ENCODE measurements at places on chromosomes 4 and X.

- DNase-seq: peak; percentile 75
Measured at GRCh38 chr4:94827481-94828110, 69.8 kb downstream of the BMPR1B start.

GRCh38 chr4:122542411-122543236, 78.2 kb downstream of the IL21 start:
- DNase-seq: peak; percentile 73

- DNase-seq: peak; percentile 17
Measured at GRCh38 chrX:119692191-119693039, 553 bp downstream of the SEPTIN6 start.

GRCh38 chr4:26299254-26299882, 21.4 kb upstream of the RBPJ start:
- DNase-seq: no peak

GRCh38 chr4:81482326-81482725, 10.6 kb upstream of the RASGEF1B start:
- DNase-seq: no peak

DNA sequence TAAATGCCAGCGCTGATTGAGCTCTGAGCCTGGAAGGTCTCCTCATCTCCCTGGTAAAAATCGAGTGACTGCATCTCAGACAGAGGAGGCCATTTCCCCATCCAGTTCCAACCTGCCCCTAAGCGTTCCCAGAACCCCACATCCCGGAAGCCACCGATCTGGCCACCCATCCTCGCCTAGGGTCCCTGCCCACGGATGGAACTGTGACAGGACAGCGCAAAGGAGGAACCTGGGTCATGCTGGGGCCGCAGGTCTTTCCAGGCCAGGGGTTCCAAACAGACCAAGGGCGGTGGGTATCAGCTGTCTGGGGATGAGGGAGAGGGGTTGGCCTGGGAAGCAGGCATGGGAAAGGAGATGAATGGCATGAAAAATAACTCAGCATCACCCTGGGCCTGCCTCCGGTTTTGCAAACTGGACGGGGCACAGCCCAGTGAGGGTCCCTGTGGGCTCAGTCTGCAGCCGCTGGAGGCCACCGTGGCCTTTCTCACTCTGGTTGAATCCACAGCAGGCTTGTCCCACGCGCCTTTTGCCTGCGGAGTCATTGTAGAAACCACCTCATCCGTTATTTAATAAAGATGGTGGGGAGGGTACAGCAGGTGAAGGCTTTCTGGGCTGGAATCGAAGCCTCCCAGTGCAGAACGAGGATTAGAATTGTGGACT, 49.1 kb downstream of the ABLIM2 start:
- DNase-seq: no peak

DNA sequence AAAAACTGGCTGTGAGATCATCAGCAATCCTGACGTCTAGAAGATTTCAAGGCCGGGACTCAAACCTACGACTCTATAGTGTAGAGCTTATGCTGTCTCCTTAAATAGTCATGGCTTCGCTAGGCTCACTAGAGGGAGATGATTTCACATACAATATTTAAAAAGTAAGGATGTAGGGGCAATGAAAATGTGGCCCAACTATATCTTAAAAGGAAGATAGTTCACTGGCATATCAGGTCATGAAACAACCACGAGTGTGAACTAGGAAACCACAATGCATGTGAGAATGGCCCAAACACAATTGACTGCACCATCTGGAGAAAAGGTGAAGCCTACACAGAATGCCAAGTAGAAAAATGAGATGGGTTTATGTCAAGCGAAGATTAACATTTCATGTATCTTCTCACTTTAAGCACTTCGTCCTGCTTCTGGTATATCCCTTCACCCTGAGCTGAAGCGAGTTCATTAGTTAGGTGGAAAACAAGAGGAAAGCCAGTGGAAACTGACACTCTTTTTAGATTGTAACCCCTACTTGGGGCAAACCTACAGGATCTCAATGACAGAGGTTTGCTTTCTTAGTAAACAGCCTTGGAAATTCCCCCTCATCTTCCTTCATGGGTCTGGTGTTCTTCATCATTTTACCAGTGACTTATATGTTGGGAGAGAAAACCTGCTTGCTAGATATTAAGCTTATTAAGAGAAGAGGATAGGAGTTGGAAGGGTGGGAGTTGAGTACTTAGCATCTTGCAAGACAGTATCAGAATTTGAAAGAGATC, 17.4 kb downstream of the FAM9C start:
- DNase-seq: no peak

GRCh38 chr4:123667496-123667895, 270.9 kb downstream of the SPRY1 start:
- peak; percentile 42 for DNase-seq

- DNase-seq: no peak
Measured at GRCh38 chr4:7581477-7581876, 146.7 kb upstream of the PSAPL1 start.

GRCh38 chr4:47349326-47349725, 114.2 kb downstream of the COMMD8 start:
- peak; percentile 90 for DNase-seq
